WERI-Rb-1 (cell line): ENCODE measurements at places on chromosomes 6 and 20.

- peak; percentile 94 for DNase-seq
These were observed 7.4 kb upstream of the SLC12A5 start for GRCh38 chr20:46021361-46022359.

DNA sequence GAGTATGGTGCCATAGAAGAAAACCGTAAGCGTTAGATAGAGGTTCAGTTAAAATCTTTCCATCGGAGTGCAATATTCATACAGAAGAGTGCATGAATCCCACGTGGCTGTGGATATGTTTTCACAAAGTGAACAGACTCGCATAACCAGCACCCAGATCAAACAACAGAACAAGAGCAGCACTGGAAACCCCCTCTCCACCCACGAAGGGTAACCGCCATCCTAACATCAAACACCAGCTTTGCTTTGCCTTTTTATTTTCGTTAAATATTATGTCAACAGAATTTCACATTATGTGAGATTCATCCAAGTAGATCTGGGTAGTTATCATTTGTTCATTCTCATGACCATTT, 4.7 kb downstream of the GTSF1L start:
- DNase-seq, result no peak

GRCh38 chr20:45036044-45036755, 64.7 kb downstream of the KCNS1 start:
- DNase-seq, result no peak

GRCh38 chr20:37366743-37367142, 20.8 kb downstream of the SRC start:
- no peak for DNase-seq

GRCh38 chr6:32943864-32944649, 3.2 kb upstream of the HLA-DMB start:
- DNase-seq, result no peak

GRCh38 chr20:22213271-22213670, 371.1 kb downstream of the FOXA2 start:
- no peak for DNase-seq

DNA sequence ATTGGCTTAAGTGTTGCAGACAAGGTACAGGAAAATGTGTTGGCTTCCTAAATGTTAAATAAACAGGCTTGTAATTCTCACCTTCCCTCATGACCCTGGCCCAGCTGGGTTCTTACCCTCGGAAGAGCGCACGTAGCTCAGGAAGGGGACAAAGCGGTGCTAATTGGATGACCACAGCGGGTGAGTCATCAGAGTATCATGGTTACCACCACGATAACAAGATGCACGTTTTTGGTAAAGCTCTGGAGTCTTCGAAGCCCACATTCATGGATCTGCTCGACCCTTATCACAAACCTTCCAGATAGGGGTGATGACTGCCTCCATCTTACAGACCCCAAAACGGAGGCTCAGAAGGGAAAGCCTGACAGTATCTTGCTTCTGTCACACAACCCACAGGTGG, 32.8 kb downstream of the APCDD1L start:
- no peak for DNase-seq

DNA sequence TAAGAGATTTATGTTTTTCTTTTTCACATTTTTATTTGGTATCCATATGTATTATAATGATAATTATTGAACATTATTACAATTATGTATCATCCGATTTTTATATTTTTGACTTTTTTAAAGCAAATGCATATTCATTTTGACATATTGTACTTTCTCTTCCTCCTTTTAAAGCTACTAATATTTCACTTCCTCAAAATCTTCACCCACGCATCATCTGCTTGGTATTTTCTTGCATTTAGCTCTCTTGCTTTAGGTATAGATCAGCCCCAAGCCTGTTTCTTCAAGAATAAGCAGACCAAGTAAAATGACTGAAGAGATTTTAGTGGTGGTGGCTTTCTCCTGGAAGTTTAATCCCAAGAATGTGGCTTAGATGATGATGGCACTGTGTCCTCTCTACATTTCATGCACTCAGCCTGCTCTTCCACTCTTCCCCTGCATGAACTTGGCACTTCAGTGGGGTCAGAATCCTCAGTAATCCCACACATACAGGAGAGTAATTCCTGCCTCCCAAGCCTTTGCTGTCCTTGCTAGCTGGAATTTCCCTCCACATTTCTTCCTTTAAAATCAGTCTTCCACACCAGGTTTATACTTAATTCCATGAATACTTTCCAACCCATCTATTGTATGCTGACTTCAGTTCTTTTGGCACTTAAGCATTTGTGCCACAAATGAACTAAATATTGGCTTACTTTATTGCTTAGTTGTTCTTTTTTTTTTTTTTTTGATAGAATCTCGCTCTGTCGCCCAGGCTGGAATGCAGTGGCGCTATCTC, 8.2 kb downstream of the NCOA7 start:
- no peak for DNase-seq

- no peak for DNase-seq
These were observed 518.6 kb downstream of the TFAP2B start for GRCh38 chr6:51337277-51337676.

DNA sequence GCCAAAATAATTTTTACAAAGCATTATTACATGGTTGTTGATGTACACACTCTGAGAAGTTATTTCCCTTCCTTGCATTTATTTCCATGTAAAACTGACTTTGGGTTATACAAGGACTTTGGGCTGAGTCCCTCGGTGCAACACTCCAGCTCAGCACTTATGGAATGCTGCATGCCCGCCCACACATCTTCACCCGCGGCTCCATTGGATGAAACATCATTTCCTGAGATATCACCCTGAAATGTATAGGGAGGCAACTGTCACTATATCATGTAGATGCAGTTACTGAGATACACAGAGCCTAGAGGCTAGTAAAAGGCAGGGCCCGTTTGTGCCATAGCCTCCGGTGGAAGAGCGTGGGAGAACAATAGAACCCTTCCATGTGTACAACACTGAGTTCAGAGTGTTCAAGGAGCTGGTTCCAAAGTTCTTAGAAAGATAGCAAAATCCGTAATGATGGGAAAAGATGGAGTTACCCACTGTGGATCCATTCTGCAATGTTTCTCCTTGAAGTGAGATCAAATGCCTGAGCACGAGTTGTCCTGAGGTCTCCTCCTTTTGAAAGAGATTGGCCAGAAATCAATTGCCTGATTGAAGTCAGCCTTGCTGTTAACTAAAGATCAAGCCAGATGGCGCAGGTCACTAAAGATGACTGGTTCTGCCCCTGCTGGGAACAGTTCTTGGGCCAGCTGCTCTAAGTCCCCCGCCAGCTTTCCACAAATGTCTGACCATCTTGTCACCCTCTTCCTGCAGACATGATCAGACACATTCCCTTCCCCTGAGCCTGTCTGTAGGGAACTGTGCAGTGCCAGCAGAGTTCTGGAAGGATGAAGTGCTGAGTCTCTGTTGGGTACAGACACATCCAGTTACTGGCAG, 100.9 kb upstream of the IYD start:
- peak; percentile 82 for DNase-seq

- no peak for DNase-seq
These were observed 58.2 kb upstream of the BCLAF1 start for GRCh38 chr6:136347847-136348246.

- DNase-seq, result peak; percentile 79
These were observed 445.9 kb upstream of the JARID2 start for GRCh38 chr6:14799928-14800327.

- DNase-seq, result no peak
These were observed 76.4 kb upstream of the HS3ST5 start for GRCh38 chr6:114419175-114419574.

- no peak for DNase-seq
These were observed 27.1 kb downstream of the LBP start for GRCh38 chr20:38373231-38373867.

- no peak for DNase-seq
These were observed 223.0 kb upstream of the ARID1B start for GRCh38 chr6:156554160-156554559.

DNA sequence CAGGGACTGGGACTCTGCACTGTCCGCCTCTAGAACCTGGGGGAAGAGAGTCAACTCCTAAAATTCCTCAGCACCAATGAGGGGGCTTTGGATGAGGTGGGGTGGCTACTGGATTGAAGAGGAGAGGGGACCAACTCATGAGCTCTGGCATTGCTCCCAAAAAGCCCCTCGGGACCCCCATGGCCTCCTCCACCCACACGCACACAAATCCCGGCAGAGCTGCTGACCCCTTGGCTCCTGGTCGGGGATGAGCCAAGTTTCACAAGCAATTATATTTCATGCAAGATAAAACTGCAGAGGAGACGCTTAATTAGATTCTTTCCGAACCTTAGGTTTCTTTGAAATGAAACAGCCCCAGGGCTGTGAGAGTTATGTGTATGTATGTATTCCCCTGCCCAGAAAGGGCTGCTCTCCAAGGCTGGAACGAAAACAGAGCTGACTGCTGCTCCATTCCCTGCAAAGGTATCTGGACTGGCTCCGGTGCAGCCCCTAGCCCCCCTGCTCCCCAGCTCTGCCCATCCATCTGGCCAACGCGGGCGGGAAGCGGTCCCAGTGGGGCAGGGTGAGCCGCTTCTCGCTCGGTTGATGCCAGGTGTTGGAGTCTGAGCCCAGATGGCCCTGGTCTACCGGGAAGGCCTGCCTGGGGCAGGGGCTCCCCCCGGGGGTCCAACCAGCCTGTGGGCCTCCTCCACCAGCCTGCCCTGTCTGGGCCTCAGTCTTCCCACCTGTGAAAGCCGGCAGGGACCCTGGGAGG, 46.8 kb upstream of the STX16 start:
- DNase-seq, result no peak

- DNase-seq, result no peak
These were observed 116.6 kb downstream of the ZDHHC14 start for GRCh38 chr6:157497579-157497978.

GRCh38 chr6:56660381-56660730, 17.7 kb upstream of the DST start:
- no peak for DNase-seq

GRCh38 chr6:4774715-4775493, 1.3 kb upstream of the CDYL start:
- peak; percentile 37 for DNase-seq

DNA sequence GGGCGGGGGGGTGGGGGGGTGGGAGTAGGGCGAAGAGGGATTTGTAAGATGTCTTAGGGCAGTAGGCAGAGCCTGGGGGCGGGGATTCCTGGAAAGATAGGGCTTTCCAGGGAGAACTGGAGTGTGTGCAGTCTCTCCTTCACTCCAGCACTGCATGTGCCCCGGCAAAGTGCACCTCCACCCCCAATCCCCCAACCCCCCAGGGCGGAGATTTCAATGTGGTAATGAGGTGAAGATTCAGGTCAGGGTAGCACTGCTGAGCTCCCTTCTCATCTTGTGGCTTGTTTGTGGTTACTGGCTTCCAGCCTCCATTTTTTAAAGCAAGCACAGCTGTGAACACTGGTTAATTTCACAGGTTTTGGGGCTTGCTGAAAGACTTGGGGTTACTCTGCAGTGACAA, 5.9 kb downstream of the TMEM239 start:
- no peak for DNase-seq

- no peak for DNase-seq
These were observed 72.2 kb upstream of the ZFP64 start for GRCh38 chr20:52263757-52264156.

- DNase-seq, result no peak
These were observed 10.8 kb downstream of the NTSR1 start for GRCh38 chr20:62719250-62719935.

GRCh38 chr20:61875221-61875885, 190.3 kb downstream of the TAF4 start:
- DNase-seq, result peak; percentile 21

DNA sequence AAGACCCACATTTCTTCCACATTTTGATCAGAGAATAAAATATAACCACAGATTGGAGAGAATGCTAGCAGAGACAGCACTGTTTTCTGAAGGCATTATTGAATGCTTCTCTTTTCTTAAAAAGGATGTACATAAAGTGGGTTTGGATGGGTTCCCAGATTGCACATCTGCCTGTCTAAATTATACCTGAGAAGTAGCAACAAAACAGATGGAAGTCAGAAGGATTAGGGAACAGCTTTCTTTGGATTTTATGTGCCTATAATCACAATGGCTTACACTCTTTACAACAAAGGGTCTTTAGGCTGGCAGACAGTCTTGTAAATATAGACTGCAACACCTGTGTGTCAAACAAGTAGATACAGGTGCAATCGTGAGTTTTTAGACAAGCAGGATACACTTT, 622.2 kb upstream of the MANEA start:
- no peak for DNase-seq

GRCh38 chr6:52108128-52108527, 20.7 kb upstream of the PKHD1 start:
- DNase-seq, result peak; percentile 26

DNA sequence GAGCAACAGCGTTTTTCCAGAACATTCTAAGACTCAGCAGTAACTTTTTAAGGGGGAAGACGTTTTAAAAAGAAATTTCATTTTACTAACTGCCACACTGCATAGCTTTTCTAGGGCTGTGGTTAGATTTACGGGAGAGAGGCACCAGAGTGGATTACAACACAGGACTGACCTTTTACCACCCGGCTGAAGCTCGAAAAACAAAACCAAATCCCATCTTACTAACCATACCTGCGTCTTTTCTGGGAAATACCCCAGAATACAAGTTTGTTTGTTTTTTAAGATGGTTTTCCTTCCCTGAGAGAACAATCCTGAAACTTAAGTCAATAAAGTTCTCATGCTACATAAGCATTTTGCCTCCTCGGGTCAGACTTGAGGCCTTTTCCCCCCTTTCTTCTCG, 209.3 kb upstream of the SOX4 start:
- no peak for DNase-seq

GRCh38 chr6:149052350-149053106, 265.0 kb upstream of the TAB2 start:
- no peak for DNase-seq

DNA sequence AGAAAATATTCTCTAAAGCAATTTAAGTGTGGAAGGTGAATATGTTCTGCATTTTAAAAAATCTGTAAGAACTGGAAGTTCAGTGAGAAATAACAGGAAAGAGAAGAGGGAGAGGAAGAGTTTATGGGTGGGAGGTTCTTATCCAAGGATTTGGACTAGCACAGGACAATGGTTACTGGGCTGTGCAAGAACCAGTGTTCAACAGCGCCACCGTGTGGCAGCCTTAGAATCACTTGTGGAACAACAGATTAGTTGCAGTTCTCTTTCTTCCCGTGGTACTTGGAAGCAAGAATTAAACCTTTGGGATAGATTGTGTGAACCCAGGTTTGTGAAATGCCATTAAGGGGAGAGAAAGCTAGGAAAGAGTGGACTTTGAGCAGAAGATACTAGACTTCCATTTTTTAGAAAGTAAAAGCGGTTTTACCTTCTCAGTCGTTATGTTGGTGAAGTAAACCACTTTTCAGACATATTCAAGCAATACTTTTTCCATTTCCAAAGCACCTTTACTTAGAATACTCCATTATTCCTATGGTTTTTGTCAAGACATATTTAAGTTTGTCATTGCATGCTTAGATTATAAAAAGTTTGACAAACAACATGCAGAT, 436.7 kb downstream of the RNF144B start:
- peak; percentile 89 for DNase-seq

- no peak for DNase-seq
These were observed 81.4 kb upstream of the CDH4 start for GRCh38 chr20:61170496-61171320.

GRCh38 chr6:145315982-145316600, 419.2 kb downstream of the EPM2A start:
- peak; percentile 41 for DNase-seq

GRCh38 chr20:33133373-33133941, 34.5 kb upstream of the BPIFA2 start:
- no peak for DNase-seq

- no peak for DNase-seq
These were observed 23.6 kb downstream of the COL11A2 start for GRCh38 chr6:33168639-33169038.

- no peak for DNase-seq
These were observed 24.5 kb downstream of the RALY start for GRCh38 chr20:34018166-34018565.
